ENCODE measurements at places on chromosomes 7 and 10.

DNA sequence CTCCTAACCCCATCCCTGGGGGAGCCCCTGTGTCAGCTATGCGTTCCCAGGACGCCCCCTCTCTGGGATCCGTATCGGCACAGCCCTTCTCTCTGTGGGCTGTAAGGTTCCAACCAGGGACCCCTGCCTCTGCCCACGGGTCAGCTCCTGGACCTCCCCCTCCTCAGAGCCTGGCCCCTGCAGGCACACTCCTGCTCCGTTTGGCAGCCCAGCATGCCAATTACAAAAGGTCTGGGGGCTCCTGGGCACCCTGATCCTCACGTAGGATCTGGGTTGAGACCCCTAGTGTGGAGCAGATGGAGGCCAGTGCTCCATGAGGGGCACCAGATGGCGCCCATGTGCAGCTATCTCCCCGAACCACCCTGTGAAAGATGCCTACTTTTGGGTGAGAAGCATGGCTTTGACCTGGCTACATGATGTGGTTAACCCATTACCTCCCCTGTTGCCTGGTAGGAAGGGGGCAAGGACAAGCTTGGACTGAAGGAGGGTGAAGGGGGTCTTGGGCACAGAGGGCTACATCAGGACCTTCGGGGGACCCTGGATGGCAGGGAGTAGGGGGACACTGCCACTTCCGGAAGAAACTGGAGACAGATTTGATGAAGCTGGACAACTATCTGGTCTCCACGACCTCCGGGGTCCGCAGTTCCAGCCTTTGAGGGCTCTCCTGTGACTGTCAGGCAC, 9.0 kb downstream of the TACR2 start:
- no peak for DNase-seq

- DNase-seq = no peak
These were observed 569.1 kb downstream of the LRMDA start for GRCh38 chr10:76000550-76000949.

DNA sequence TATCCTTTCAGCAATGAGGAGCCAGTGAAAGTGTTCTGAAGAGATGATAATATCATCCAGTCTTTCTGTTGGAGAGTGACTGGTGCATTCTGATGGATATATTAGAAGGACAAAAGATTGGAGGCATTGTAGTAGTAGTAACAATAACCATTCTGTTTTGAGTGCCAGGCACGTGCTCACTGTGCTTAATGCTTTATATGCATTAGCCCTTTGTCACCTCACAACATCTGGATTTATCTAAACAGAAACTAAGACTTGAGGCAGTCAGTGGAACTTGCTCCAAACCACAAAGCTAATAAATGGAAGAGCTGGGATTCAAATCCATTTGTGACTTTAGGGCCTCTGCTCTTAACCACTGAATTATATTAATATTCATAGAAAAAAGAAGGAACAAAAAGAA, 84.5 kb upstream of the OIT3 start:
- DNase-seq = no peak

- no peak for DNase-seq
These were observed 73.1 kb downstream of the TLL2 start for GRCh38 chr10:96440361-96441292.

- no peak for DNase-seq
These were observed 55.7 kb downstream of the LYZL2 start for GRCh38 chr10:30573721-30574431.

GRCh38 chr10:97828721-97829120, 20.9 kb upstream of the GOLGA7B start:
- no peak for DNase-seq

GRCh38 chr10:70348228-70348850, 34.1 kb downstream of the LRRC20 start:
- DNase-seq = no peak
